ENCODE measurements at places on chromosomes 2 and 18.

- DNase-seq: no peak
Measured at GRCh38 chr2:196413821-196414274, 225.7 kb upstream of the CCDC150 start.

- DNase-seq: peak; percentile 50
Measured at GRCh38 chr2:64727013-64727767, 73.5 kb upstream of the SERTAD2 start.

DNA sequence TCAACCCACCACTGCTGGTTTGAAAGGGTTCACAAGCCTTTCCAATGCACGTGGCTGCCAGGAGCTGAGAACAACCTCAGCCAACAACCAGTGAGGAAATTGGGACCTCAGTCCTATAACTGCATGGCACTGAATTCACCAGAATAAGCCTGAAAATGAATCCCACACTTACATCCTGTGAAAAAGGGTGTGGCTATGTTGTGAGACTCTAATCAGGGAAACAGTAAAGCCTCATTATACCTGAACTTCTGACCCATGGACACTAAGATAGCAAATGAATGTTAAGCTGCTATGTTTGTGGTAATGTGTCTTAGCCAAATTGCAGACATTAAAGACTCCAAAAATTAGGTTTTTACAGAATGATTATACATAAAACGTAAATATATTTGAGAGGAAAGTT lies 515.8 kb downstream of the IRS1 start:
- DNase-seq: no peak

GRCh38 chr2:68178432-68178831 lies 20.7 kb downstream of the PNO1 start:
- DNase-seq: no peak

DNA sequence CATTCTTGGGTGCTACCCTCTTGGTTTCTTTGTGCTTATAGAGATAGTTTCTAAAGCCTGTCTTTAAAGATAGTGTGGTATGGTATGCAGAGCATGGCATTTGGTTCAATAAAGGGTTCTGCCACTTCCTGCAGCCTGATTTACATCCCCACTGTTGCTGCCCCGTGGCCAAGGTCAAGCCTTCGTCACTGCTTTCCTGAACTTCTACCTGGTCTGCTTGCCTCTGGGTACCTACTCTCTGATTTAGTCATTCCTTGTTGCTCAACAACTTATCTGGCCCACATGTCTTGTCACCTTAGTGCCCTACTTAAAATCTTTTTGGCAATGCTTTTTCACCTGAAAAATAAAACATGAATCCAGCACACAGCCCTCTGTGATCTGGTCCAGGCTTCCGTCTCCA lies 352.9 kb downstream of the LPIN1 start:
- no peak for DNase-seq

GRCh38 chr2:162874412-162874811 lies 35.8 kb upstream of the KCNH7 start:
- no peak for DNase-seq

GRCh38 chr2:70463997-70464396 lies 89.6 kb downstream of the TGFA start:
- no peak for DNase-seq

DNA sequence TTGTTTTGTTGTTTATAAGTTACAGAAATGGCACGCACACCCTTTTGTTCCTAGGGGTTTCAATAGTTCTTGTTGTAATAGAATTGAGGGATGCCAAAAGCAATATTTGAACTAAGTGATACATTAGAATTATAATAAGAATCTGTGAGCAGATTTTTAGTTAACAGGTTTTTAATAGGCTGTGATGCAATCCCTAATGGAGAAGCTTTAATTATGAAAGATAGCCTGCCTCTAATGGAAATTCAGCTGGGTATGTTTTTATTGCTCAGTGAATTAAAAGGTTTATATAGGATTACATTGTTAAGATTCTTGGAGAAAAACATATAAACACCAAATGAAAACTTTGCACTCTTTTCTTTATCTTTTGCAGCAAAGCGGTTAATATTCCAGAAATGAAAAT lies 131.1 kb downstream of the PPP1R1C start:
- DNase-seq: no peak

DNA sequence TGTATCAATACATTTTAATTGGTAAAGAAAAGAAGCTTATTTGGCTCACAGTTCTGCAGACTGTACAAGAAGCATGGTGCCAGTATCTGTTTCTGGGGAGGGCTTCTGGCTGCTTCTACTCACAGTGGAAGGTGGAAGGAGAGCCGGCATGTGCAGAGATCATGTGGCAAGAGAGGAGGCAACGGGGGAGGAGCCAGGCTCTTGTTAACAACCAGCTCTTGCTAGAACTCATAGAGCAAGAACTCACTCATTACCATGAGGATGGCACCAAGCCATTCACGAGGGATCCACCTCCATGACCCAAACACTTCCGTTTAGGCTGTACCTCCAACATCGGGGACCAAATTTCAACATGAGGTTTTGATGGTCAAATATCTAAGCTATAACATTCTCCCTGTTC lies 7.5 kb downstream of the PARD6G start:
- no peak for DNase-seq

DNA sequence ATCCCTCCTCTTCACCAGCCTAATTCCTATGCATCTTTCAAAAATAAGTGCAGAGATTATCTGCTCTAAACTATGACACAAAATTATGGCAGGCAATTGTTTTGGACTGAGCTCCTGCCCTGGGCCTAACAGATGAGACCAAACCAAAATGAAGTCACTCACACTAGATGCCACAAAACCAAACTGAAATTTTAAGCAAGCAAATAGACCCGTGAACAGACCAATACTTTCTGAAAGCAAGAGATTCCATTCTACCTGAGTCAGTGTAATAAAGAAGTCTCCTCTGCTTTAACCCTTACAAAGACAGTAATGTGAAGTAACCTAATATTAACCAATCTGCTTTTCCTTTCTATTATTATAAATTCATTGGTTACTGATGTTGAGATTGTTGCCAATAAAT lies 84.3 kb downstream of the RIT2 start:
- no peak for DNase-seq

- no peak for DNase-seq
Measured at GRCh38 chr18:54848121-54848520, 19.8 kb downstream of the RAB27B start.

- DNase-seq: peak; percentile 41
Measured at GRCh38 chr2:9556121-9556743, 602 bp upstream of the ADAM17 start.

DNA sequence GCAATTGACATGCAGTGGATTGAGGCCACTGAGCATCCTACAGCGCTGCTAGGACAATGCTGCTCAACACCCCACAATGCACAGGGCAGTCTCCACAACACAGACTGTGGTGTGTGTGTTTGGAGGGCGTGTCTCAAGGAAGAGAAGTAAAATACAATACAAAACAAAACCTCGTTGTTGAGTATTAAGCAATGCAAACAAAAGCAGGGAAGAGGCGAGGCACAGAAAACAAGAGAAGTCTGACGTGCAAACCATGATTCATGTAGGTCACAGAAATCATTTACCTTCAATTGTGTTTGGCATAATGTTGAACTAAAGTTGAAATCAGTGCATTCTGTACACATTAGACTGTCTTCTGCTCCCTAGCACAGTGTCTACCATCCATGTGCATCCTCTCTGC lies 260.9 kb downstream of the PHLPP1 start:
- DNase-seq: no peak

DNA sequence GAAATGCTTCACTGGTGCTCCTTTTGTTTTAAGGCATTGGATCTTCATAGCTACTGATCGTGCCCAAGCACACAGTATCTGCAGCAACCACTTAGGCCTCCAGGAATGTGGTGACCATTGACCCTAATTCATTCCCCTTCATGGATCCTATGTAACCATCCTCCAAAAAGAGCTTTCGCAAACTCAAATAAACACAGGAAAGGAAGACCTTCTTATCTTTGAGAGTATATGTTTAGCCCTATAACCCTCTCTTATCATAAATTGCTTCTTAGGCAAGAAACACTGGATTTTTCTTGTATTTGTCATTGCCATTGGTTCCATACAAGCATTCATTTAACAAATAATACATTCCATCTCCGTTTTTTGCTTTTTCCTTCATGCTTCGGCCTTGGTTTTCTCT lies 4.1 kb upstream of the TTR start:
- DNase-seq: no peak

DNA sequence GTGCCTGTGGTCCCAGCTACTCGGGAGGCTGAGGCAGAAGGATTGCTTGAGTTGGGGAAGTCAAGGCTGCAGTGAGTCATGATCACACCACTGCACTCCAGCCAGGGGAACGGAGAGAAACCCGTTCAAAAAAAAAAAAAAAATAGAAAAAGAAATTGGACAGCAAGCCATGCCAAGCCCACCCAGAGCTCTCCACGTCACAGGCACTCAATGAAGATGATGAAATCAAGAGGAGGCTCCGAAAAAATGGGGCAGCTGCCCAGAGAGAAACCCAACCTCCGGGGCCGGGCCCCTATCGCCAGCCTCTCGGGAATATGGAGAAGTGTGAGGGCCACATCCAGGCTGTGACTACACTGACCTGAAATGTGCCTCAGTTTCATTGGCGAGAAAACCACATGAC lies 40.0 kb downstream of the BIN1 start:
- no peak for DNase-seq

GRCh38 chr2:203886661-203887151 lies 19.1 kb downstream of the CTLA4 start:
- peak; percentile 12 for DNase-seq

DNA sequence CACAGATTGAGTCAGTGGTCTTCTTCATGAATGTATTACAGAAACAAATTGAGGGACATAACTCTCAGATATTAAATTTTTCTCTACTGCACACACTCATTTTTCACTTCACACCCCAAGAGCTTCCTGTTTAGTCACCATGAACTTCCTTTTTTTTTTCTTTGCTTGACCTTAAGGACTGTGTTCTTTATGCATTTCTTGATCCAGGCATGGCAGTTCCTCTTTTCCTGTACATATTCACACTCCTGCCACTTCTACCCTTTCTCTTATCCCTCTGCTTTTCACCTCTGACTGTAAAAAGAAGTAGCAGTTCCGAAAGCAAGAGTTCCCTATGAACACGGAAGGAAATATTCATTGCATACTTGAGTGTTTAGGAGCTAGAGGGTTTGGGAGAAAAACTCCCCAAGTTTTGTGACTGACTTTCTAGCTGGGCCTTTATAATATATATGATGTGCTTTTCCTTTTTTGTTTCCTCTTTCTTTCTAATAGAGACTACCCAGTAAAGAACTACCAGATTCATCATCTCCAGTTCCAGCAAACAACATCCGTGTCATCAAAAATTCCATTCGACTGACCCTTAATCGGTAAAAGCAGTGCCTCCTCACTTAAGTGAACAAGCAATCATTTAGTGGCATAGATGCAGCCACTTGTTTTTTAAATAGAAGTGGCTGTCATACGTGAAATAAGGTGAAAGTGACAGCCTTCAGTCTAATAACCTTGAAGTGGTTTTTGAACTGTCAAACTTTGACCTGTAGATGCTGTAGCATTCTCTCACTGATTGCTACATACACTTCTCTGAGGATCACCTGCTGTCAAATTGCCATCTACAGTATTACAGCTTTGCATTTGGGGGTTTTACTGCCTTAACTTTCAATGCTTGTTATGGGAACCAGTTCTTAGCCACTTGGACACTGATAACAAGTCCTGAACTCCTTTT lies 40.8 kb downstream of the PAPOLG start:
- DNase-seq: no peak

DNA sequence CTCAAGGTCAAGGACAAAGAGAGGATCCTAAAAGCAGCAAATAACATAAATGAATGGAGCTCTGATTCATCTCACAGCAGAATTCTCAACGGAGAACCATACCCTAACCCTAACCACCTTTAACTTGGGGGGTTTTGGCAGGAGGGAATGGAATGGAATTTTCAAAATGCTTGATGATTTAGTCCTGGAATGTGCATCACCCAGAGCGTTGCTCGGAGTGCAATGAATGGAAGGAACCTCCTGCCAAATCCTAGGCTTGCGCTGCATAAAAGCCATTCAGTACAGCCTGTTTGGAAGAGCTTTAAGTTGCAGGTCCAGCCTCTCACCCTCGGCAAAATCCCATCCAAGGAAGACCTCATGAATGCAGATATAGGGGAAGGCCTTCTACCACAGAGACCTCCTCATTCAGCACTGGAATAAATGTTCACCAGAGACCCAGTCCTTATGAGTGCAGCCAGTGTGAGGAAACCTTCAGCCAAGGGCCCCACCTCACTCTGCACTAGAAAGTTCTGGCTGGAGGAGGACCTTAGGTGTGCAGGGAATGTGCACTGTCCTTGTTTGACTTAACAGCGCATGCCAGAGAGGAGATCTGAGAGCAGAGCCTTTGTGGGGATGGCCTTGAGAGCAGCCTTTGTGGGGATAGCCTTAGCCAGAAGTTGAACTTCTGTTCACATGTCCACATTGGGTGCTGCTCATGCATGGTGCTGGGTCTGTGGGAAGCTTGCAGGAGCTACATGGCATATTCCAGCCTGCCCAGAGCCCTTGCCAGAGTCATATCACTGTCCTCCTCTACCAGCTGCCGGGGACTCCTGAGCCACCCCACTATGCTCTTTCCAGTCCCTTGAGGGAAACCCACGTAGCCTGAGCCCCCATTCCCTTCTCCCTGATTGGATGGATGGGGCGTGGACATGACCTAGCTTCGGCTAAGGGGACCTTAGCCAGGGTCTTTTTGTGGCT lies 30.5 kb downstream of the ASB1 start:
- DNase-seq: no peak

GRCh38 chr18:60050821-60051220 lies 151.0 kb downstream of the PMAIP1 start:
- DNase-seq: no peak

DNA sequence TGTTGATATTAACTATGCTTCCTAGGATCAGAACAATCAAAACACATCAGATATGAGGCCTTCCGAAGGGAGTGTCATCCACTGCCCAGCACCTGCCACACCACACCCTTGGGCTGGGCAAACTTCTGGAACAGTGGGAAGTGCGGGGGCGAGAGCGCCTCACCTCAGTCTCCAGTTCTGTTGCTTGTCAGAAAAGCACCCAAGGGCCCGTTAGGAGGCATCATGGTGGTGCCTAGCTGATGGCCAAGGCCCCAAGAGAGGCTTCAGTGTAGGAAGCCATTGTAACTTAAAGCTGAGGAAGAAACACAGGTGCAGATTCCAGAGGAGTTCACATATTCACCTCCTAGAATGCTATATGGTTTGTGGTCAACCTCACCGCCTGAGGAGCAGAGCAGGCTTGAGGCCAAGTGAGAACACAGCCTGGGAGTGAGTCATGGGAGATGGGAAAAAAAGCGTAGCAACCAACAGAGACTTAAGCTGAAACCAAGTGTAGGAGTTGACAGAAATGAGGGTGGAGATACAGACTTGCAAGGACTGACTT lies 85.1 kb upstream of the ATL2 start:
- DNase-seq: no peak

DNA sequence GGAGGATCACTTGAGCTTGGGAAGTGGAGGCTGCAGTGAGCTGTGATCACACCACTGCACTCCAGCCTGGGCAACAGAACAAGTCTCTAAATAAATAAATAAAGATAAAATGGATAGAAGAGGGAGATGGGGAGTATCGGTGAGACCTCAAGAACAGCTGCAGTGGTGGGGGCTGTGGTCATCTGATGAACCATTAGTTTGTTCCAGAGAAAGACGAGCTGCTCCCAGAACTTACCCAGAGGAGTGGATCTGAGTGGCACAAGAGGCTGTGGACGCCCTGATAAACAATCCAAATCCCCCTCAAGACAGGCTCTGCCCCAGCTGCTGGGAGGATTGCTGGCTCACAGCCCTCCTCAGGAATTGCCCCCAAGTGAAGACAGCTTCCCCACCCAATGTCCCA lies 26.7 kb downstream of the TMEM127 start:
- DNase-seq: no peak

All from CD4-positive, alpha-beta T cell treated with Interleukin-12 subunit alpha and Interleukin-12 subunit beta, for 1 hour (primary cell).